ENCODE measurements at places on chromosomes 2 and 18.

- DNase-seq, result no peak
Observed at GRCh38 chr18:32777049-32777448, 4.2 kb upstream of the KLHL14 start.

DNA sequence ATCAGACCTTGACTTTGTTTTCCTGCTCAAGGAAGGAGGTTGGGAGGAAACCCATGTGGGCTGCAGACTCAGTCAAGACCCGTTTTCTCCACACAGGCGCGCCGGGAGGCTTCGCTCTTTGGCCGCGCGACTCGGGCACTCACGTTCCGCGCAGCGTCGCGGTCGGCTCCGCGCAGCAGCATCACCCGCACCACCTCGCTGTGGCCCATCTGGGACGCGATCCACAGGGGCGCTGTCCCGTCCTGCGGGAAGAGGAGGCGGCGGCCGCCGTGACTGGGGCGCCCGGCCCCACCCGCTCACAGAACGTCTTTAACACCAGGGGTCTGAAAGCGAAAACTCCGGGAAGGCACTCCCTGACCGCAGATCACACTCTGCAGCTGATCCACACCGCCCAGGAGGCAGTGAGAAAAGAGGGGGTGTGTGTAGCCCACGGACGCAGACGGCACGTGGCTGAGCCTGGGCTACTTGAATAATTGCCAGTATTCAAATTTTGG lies 33.1 kb upstream of the NPC1 start:
- no peak for DNase-seq

DNA sequence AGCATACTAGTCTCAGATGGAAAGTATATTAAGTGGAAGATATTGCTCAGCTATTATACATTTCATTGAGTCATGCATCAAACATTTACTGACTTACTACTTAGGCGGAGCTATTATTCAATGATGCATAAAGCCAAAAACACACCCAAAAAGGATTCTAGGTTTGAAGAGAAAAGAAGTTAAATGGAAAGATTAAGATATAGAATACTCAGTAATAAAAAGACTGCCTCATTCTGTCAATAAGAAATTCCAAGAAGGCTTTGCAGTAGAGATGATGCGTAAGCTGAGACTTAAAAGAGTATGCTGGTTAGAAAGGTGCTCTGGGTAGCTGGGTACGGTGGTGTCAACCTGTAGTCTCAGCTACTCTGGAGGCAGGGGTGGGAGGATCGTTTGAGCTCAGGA lies 27.6 kb downstream of the STK17B start:
- no peak for DNase-seq

- no peak for DNase-seq
Observed at GRCh38 chr2:120287183-120288015, 34.7 kb downstream of the RALB start.

Data from stimulated activated CD8-positive, alpha-beta memory T cell treated with anti-CD3 and anti-CD28 coated beads, Interleukin-15, amount 100 ng/mL, for 4 hours (primary cell).